ENCODE measurements at places on chromosomes 6 and 20. TPM values are rescaled to one million over a fixed set of nuclear protein-coding genes. Genes with fewer than 3 reads are reported as not detected.

Gene ZNF322
- total RNA-seq = 18.3 TPM

Gene CAP2
- total RNA-seq = 17.8 TPM

Gene FAM83D
- 3.7 TPM for total RNA-seq

Gene TNXB
- 10.4 TPM for total RNA-seq

Gene FRS3
- total RNA-seq = 0.56 TPM

Gene BCAS4
- 15.8 TPM for total RNA-seq

Gene SYNJ2
- total RNA-seq = 46.5 TPM

Gene LRRN4
- 0.28 TPM for total RNA-seq

Gene HLA-DRA
- total RNA-seq = 0.38 TPM

Gene ZFP64
- total RNA-seq = 18.3 TPM

Gene PDE10A
- total RNA-seq = 32.4 TPM

Gene SNAI1
- 0.56 TPM for total RNA-seq

Gene HLA-DPB1
- 26.8 TPM for total RNA-seq

Gene EPB41L1
- total RNA-seq = 11.1 TPM

Gene SALL4
- under 0.01 TPM for total RNA-seq

Gene RBM24
- 5.6 TPM for total RNA-seq

Gene TAF4
- total RNA-seq = 2.7 TPM

Gene TEAD3
- 6.9 TPM for total RNA-seq

Gene TRIM10
- under 0.01 TPM for total RNA-seq

Gene PLEKHG1
- 1.5 TPM for total RNA-seq

Gene MCM8
- 25.9 TPM for total RNA-seq

Gene PHACTR2
- total RNA-seq = 60.6 TPM

Gene KLHDC3
- 64.8 TPM for total RNA-seq

Gene ERVFRD-1
- not detected for total RNA-seq

Gene NKAIN4
- total RNA-seq = not detected

Gene SPATA25
- 0.28 TPM for total RNA-seq

Gene RPL7L1
- 174 TPM for total RNA-seq

Gene PTCRA
- total RNA-seq = not detected

Gene MOG
- not detected for total RNA-seq

Gene TMEM242
- 7.3 TPM for total RNA-seq

Gene PLCG1
- 47.4 TPM for total RNA-seq

Gene PRSS35
- 1.7 TPM for total RNA-seq

Gene SLC17A3
- total RNA-seq = not detected

Gene COL9A1
- total RNA-seq = not detected

Gene TSPO2
- not detected for total RNA-seq

Gene PGC
- total RNA-seq = not detected

Gene HEY2
- 0.28 TPM for total RNA-seq

Gene CNKSR3
- 2.7 TPM for total RNA-seq

Gene PXDC1
- 50.8 TPM for total RNA-seq

Gene TMEM217
- total RNA-seq = 2.5 TPM

Gene TRDN
- total RNA-seq = not detected

Gene VWA7
- total RNA-seq = not detected

Gene SLC12A5
- not detected for total RNA-seq

Gene SLX4IP
- 4.4 TPM for total RNA-seq

Measured in regular cardiac myocyte (primary cell).